ENCODE measurements at places on chromosomes 12 and 14. TPM values are rescaled to one million over a fixed set of nuclear protein-coding genes. Genes with fewer than 3 reads are reported as not detected.

The CRIP2 gene
- total RNA-seq, result 764 TPM

The FGF23 gene
- total RNA-seq, result not detected

The NRIP2 gene
- 2.1 TPM for total RNA-seq

The KRT79 gene
- not detected for total RNA-seq

The ANKRD33 gene
- total RNA-seq, result not detected

The ADAM21 gene
- not detected for total RNA-seq

The PRPF40B gene
- total RNA-seq, result 21.9 TPM

The RFLNA gene
- 0.27 TPM for total RNA-seq

The VPS29 gene
- 66.7 TPM for total RNA-seq

The SERPINA10 gene
- not detected for total RNA-seq

The BCL2L14 gene
- total RNA-seq, result not detected

The MYF5 gene
- total RNA-seq, result not detected

The SDR9C7 gene
- not detected for total RNA-seq

The KHNYN gene
- total RNA-seq, result 33.4 TPM

The RGS6 gene
- 18.8 TPM for total RNA-seq

The PTGDR gene
- 0.35 TPM for total RNA-seq

The ANO4 gene
- total RNA-seq, result not detected

The CYP46A1 gene
- 3.1 TPM for total RNA-seq

The C1QL4 gene
- not detected for total RNA-seq

The TRIM9 gene
- total RNA-seq, result 0.49 TPM

The RTL1 gene
- total RNA-seq, result not detected

The BLTP3B gene
- 14.8 TPM for total RNA-seq

The RAD51AP1 gene
- total RNA-seq, result not detected

The TSHR gene
- not detected for total RNA-seq

The SLC2A14 gene
- 0.56 TPM for total RNA-seq

The SDS gene
- total RNA-seq, result 10.5 TPM

The SUDS3 gene
- total RNA-seq, result 18.9 TPM

The RPL10L gene
- not detected for total RNA-seq

The DPF3 gene
- 37.0 TPM for total RNA-seq

The HVCN1 gene
- total RNA-seq, result 10.9 TPM

The FGD4 gene
- total RNA-seq, result 27.1 TPM

The GLIPR1 gene
- 5.2 TPM for total RNA-seq

The COCH gene
- 0.65 TPM for total RNA-seq

The REP15 gene
- 4.5 TPM for total RNA-seq

Measured in heart left ventricle (tissue), 16 donors.